Stimulated activated CD8-positive, alpha-beta memory T cell treated with anti-CD3 and anti-CD28 coated beads, Interleukin-4, amount 100 ng/mL, for 4 hours (primary cell): ENCODE measurements at places on chromosomes 4 and X.

GRCh38 chr4:100288811-100289529 is 98.7 kb upstream of the DDIT4L start:
- DNase-seq: no peak

DNA sequence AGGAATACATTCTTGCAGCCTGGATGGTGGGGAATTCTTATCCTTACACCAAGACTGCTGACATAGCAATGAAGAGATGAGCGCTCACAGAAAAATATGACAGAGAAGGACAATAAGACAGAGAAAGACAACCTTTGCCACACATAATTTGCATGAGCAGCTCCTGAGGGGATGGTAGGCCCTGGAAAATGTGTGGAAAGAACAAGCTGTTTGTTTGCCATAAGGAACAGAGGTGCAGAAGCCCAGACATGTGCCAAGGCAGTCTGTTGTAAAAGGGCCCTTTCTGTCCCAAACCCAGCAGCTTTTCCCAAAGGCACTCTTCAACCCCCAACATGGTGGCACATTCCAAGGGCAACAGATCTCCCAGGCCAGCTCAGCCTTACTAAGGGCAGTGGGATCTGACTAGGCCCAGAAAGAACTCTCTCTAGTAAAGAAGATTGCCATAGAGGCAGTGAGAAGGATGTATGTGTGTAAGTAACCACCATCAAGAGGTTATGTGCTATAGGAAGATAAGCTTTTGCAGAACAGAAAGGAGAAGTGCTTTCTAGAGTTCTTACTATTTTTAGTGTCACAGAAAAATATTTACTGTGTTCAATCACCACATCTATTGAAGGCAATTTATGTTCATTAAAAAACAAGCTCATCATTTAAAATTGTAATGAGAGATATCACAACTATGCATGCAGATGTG is 287.0 kb upstream of the RASGEF1B start:
- DNase-seq: no peak

DNA sequence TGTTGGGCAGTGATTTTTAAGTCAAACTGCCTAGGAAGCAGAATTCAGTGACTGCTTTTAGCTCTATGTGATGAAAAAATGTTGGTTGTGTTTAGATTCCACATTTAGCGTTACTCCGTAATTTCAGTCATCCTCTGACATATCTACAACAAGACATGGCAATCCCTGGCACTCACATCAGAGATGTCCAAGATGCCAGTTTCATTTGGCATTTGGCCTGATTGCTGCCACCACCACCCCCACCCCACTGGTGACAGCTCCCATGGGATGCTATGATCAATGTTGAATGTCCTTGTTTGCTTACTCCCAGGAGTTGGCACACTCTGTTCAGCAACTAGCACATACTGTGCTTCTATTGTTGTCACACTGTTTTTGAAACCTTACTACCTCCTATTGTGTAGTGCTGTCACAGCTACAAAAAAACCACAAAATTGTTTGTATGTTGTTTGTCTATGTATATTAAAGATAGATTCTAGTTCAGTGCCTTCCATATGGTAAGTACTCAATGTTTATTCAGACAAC is 101.4 kb downstream of the AWAT2 start:
- DNase-seq: no peak

GRCh38 chr4:187390646-187391045 is 604.9 kb upstream of the ZFP42 start:
- DNase-seq: no peak

- no peak for DNase-seq
Measured at GRCh38 chrX:136039968-136040367, 54.7 kb downstream of the SLC9A6 start.

- no peak for DNase-seq
Measured at GRCh38 chrX:129939986-129940385, 34.0 kb downstream of the UTP14A start.

DNA sequence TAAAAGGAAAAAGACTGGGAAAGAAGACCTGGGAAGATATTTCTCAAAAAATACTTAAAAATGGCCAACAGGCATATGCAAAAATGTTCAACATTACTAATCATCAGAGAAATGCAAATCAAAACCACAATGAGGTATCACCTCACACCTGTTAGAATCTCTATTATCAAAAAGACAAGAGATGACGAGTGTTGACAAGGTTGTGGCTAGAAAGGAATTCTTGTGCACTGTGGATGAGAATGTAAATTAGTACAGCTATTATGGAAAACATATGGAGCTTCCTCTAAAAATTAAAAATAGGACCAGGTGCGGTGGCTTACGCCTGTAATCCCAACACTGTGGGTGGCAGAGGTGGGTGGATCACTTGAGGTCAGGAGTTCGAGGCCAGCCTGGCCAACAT is 50.0 kb downstream of the C4orf46 start:
- DNase-seq: no peak

DNA sequence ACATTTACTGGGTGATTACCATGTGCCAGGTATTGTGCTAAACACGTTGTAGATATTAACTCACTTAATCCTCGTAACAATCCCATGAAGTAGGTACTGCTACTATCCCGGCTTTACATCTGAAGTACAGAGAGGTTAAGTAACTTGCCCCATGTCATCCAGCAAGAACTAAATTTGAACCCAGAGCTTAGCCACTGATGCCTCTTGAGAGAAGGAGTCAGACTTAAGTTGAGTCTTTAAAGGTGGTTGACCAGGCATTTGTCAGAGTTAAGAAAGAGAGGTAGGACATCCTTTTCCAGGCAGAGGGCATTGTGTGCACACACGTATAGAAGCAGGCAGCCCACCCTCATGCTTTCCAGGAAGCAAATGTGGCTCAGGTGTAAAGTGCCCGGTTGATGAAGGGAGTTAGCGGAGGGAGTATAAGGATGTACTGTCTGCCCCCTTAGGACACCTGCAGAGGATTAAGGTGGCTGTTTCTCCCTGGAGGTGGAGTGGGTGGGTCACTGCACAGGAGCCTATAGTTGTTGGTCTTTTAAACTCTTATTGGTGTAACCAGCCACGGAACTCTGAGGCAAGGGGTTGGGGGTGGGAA is 335 bp upstream of the CD38 start:
- no peak for DNase-seq

- DNase-seq: no peak
Measured at GRCh38 chr4:3338321-3338838, 45.6 kb downstream of the RGS12 start.

- no peak for DNase-seq
Measured at GRCh38 chrX:15751155-15751819, 13.2 kb downstream of the CA5B start.

DNA sequence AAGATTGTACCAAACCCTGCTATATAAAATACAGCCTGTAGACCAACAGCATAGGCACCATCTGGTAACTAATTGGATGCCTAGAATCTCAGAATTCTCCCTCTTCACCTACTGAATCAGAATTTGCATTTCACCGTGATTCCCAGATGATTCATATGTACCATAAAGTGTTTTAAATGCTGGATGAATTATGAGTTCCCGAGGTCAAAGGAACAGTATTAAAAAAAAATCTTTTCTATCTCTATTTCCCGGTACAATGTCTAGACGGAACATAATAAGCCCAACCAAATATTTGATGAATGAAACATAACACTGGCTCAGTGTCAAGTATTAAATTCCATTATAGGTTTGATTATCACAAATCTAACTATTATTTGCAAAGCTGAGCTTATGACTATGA is 280.0 kb downstream of the ANKRD50 start:
- DNase-seq: no peak

GRCh38 chrX:29671421-29671820 is 543.9 kb upstream of the MAGEB2 start:
- DNase-seq: no peak

DNA sequence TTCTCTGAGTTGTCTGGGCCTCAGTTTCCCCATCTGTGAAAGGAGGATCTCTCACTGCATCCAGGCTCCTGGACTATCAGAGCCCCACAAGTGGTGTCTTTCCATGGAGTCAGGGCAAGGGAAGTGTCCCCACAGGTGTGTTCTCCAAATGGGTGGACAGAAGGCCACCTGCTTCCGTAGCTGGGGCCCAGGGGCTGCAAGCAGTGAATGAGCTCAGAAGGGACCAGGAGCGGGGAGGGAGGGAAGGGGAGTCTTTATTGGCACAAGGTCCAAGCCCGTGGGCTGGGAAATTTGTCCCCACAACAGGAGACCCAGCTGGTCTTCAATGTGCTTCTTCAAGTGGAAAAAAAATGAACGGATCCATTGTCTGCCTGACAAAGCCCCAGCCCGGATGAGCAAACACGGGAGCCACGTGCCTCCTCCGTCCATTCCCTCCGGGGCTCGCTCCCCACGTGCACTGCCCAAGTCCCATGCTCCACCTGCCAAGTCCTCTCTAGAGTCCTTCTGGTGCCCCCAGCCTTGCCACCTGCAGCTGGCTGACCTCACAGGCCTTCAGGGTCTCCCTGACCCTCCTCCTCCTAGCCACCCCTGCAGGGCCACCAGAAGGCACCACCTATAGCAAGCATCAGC is 72.0 kb downstream of the JAKMIP1 start:
- no peak for DNase-seq

DNA sequence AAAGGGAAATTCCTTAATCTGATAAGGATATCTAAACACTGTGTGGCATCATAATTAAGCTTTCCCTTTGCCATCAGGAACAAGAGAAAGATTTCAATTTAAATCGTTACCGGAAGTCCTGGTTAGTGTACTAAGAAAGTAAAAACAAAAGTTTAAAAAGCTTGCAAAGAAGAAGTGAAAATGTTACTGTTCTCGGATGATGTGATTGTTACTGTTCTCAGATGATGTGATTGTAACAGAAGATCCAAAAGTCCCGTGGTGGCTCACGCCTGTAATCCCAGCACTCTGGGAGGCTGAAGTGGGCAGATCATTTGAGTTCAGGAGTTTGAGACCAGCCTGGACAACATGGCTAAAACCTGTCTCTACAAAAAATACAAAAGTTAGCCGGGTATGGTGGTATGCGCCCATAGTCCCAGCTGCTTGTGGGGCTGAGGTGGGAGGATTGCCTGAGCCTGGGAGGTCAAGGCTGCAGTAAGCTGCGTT is 62.5 kb downstream of the RGS12 start:
- no peak for DNase-seq

DNA sequence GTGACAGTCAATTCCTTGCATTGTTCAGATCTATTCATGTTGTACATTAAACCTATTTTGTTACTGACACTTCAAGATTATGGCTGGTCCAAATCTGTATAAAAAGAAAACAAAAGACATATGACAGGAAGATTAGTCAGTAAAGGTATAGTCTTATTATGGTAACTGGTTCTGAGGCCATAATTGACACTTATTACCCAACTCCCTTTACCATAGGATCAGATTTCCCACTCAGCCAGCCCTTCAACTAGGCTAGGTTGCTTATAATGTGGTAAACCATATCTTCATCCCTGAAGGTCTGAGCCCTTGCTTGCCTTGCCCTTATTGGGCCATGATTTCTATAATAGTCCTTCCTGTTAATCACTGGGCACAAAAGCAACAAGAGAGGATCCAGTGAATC is 289.6 kb downstream of the CXXC4 start:
- no peak for DNase-seq

GRCh38 chrX:332916-333610 is 14.5 kb upstream of the GTPBP6 start:
- DNase-seq: no peak

DNA sequence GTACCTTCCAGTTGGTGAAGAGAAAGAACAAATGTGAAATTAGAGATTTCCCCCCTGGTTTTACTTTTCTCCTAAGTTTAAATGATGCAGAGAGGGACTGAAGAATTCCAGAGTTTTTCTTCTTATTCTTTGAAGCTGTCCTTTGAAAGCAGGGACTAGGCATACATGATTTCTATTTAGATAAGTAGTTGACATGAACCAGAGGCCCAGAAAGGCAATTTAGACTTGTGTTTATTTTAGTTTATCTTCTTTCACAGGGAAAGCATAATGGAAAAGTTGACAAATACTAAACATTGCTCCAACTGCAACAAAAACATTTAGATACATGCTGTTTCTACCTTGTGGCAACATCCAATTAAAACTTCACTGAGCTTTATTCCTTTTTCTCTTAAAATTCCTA is 32.0 kb downstream of the PTPN13 start:
- DNase-seq: no peak

DNA sequence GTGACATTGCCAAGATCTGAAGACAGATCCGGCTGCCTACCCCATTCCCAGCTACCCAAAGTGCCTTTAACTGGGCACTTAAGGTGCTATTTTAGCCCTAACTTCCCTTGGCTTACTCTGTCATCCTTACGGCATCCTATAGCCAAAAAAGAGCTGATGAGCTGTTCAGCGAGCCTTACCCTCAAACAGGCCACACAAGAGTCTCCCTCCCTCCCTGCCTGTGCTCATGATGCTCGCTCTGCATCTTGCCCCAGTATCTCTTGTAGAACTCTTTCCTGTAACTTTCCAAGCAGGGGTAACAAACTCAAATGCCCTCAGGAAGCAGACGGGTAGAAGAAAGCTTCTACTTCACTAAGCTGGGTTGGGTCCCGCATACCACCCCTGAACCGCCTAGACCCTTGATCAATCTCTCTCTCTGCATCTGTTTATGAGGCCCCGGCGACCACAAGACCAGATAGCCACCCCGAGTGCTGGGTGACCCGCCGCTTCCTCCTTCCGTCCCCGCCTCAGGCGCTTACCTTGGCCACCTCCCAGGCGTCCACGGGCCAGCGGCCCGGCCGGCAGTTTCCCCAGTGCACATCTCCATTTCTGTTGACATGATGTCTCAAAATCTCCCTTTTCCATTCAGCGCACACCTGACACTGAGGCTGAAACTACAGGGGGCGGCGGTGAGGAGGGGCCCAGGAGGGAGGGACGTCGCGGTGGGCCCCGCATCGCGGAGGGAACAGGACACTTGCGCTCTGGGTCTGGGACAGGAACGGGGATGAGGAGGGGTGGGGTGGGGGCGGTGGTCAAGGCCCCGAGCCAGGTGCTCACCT is 663 bp downstream of the CXorf38 start:
- no peak for DNase-seq

- DNase-seq: no peak
Measured at GRCh38 chrX:155998116-155998515, 620 bp downstream of the IL9R start.

- DNase-seq: no peak
Measured at GRCh38 chr4:73161527-73162185, 92.1 kb upstream of the COX18 start.

- DNase-seq: no peak
Measured at GRCh38 chr4:64248186-64248585, 161.1 kb downstream of the TECRL start.

GRCh38 chr4:142373610-142374009 is 472.5 kb downstream of the INPP4B start:
- DNase-seq: no peak

GRCh38 chrX:103536071-103536470 is 16.8 kb upstream of the RAB40A start:
- DNase-seq: no peak

- DNase-seq: no peak
Measured at GRCh38 chr4:57114973-57115372, 4.8 kb upstream of the IGFBP7 start.

DNA sequence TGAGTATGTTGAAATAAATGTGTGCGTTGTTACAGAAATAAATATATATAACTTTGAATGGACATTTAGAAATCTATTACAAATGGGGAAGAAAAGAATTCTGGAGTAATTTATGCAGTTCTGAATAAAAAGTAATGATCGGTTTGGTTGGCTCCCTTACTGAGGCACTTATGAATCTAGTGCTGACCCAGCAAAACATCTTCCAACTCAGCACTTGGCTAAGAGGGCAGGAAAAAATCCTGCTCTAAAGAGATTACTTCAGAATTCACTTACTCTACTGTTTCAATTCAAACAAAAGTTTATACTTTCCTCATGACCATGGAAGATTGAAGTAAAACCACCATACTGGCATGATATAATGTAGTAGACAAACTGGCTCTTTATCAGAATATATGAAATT is 123.9 kb upstream of the RXFP1 start:
- DNase-seq: no peak

- no peak for DNase-seq
Measured at GRCh38 chr4:576991-577498, 950 bp upstream of the TMEM271 start.
